ENCODE measurements at places on chromosomes 7 and 10.
A peak's percentile ranks its signal among the peaks of the same experiment; 100 is the strongest.

GRCh38 chr10:129440722-129441316 is 26.2 kb upstream of the MGMT start:
- DNase-seq, result no peak

DNA sequence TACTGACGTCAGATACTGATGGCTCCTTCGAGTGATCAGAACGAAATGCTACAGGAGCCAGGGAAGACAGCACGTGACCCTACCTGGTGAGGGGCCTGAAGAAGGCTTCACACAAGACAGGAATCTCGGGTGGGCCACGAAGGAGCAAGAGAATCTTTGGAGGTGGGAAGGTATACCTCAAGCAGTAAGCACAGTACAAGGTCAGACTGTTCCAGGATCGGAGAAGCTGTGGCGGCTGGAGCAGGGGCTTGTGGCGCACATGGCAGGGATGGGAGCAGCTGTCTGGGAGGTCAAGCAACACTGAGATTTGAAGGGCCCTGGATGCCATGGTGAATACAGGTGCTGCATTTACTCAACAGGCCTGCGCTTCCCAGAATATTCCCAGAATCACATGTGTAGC is 45.4 kb downstream of the C10orf143 start:
- no peak for DNase-seq

GRCh38 chr10:63699785-63700613 is 178.8 kb downstream of the REEP3 start:
- peak; percentile 93 for DNase-seq

DNA sequence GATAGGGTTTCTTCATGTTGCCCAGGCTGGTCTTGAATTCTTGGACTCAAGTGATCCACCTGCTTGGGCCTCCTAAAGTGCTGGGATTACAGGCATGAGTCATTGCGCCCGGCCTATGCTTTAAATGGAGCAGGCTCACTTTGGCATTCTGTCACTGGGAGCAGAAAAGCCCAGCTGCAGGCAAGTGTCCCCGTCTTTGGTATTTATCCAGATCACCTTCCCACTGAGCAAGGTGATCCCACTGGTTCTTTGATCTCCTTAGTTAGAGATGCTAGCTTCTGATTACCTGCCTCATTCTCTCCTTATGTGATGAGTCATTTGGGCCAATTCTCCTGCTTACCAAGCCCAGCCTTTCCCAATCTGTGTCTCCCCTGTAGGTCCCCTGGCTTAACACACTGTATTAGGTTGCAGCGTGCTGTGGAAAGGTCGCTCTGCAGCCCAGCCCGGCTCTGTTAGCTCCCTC is 39.3 kb downstream of the SPDYE5 start:
- DNase-seq, result no peak

DNA sequence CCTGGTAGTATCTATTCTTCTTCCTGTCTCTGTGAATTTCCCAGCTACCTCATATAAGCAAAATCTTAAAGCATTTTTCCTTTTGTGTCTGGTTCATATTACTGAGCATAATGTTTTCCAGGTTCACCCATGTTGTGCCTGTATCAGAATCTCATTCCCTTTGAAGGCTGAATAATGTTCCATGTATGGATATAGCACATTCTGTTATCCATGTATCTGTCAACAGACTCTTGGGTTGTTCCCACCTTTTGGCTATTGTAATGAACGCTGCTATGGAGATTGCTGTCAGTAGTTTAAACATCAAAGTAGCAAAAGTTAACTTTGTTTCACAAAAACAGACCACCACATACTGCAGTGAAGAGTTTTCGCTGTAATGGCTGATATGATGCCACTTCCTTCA is 99.9 kb downstream of the NSUN6 start:
- DNase-seq, result no peak

- DNase-seq, result peak; percentile 16
Observed at GRCh38 chr7:64618785-64619456, 47.0 kb upstream of the ZNF107 start.

DNA sequence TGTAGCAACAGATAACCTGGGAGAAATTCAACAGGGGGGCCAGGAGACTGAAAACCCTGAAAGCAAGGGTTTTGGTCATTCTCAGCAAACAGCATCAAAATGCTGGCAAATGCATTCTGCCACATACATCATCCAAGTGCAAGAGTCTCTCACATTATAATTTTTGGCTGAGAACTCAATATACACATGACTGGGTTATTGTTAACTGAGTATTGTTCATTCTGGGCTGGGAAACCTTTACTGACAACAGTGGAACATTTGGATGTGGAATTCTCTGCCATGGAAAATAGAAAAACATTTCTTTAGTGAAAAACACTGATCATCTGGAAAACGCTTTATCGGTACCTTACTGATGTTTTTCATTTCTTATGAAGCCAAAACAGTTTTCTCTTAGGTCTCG is 73.1 kb upstream of the MET start:
- DNase-seq, result no peak

DNA sequence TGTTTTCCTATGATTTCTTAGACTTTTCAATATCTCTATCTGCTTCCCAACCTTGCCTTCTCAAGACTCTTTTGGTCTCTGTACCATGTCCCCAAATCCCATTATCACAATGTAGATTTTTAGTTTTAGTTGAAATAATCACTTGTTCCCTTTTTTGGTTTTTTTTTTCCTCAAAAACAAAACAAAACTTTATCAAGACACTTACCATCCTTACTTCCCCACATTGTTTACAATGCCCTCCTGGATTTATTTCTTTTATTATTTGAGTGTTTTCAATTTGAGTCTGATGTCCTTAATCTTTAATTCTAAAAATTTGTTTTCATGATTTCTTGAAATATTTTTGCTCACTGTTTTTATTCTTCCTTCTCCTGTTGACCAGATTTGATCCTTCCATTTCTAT is 112.6 kb downstream of the CPED1 start:
- no peak for DNase-seq

DNA sequence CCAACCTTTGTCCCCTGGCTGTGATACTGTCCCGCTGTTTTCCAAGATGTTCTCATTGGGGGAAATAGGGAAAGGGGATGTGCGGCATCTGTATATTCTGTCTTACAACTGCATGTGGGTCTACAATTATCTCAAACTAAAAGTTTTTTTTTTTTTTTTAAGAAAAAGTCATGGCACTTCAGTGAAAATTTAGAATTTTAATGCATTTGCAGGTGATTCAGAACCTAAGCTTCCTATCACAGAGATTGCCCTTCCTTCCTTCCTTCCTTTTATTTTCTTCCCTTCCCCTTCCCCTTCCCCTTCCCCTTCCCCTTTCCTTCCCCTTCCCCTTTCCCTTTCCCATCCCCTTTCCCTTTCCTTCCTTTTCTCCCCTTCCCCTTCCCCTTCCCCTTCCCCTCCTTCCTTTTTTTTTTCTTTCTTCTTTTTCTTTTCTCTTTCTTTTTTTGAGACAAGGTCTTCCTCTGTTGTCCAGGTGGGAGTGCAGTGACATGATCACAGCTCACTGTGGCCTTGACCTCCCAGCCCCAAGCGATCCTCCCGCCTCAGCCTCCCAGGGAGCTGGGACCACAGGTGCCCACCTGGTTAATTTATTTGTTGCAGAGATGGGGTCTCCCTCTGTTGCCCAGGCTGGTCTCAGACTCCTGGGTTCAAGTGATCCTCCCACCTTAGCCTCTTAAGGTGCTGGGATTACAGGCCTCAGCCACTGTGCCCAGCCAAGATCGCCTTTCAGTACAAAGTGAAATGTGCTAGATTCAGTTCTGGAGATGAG is 32.0 kb downstream of the JAKMIP3 start:
- no peak for DNase-seq

DNA sequence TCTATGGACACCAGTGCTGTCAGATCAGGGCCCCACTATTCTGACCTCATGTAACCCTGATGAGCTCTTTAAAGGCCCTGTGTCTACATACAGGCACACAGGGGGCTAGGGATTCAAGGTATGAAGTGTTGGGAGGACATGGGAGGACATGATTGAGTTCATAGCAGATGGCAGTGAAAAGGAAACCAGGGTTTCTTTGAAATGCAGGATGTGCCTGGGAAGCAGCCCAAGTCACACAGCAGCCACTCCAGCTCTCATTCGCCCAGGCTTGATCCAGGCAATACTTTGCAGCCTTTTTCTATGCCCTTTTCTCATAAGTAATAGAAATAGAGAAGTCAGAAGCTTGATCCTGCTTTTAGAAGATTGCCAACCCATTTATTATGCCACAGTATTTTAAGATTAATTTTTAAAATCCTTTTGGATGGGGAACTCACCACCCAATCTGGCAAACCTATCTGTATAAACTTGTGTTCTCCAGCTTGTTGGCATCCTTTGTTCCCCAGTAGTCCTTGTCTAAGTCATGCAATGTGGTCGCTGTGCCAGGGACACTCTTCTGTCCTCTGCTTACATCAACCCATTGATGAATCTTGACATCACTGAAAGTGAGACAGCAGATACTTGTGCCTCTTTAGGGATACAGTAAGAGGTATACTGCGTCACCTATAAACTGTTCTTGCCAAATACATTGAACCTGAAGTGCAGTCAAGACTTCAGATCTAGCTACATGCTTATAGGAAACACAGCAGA is 95.0 kb downstream of the TAF3 start:
- no peak for DNase-seq

GRCh38 chr10:129888784-129889616 is 75.1 kb downstream of the EBF3 start:
- DNase-seq, result no peak

GRCh38 chr10:28878236-28878970 is 201.1 kb downstream of the BAMBI start:
- no peak for DNase-seq

DNA sequence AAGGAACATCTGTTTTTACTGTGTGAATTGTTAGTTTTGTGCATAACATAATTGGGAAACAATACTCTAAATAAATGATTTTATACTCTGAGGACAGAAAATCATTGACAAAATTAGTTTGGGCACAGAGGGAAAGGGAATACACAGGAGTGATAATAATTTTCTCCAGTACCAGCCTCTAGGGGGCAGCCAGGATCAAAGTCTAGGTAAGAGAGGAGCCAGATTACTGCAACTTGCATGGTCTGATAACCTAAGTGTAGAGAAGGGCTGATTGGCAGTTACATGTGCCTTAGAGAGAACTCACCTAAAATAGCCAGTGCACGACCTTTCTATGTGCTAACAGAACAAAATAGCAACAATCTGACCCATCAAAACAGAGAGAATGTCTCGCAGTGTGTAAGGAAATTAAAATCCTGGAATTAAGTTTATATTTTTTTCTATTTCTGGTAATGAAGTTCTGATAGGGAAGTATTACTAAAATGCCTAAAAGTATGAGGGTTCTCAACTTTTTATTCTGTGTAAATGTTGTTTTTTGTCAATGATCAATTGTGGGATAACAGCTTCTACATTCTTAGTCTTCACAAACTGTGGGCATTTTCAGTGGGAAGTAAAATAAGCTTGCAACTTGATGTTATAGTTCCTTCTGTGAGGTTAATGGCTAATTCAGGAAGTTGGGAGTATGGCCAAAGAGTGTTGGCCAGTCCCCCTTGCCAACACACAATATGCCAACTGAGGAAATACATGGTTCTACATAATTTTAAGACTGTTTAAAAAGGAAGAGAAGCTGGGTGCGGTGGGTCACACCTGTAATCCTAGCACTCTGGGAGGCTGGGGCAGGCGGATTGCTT is 66.4 kb downstream of the EXOC6 start:
- DNase-seq, result peak; percentile 11

- DNase-seq, result no peak
Observed at GRCh38 chr7:110170841-110171240, 920.1 kb upstream of the LRRN3 start.

DNA sequence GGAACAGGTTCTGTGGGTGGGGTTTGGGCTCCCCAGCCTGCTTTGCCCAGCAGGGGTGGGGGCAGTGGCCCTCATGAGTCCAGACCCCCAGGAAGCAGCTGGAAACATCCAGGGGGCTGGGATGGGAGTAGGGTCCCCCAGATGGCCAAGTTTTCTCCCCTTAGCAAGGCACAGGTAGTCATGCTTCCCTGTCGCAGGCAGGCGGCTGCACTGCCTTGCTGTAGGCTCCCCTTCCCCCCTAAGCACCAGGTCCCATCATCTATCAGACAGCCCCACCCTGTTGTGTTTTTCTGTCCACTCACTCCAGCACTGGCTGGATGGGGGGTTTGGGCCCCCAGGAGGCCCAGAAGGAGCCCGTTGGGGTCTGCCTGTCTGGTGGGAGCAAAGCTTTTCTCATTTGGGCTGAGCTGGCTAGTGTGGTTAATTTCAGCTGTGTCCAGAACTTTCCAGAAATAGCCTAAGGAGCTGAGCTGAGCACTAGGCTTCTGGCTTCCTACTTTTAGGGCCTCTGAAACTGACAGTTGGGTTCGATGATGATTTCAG is 7.9 kb downstream of the BRI3 start:
- no peak for DNase-seq

- no peak for DNase-seq
Observed at GRCh38 chr10:102597131-102597991, 46.9 kb upstream of the TRIM8 start.

GRCh38 chr10:62471711-62472110 is 97.5 kb downstream of the ZNF365 start:
- no peak for DNase-seq

GRCh38 chr7:24896031-24896501 is 83.9 kb downstream of the OSBPL3 start:
- DNase-seq, result no peak

- DNase-seq, result no peak
Observed at GRCh38 chr10:22341190-22341925, 3.9 kb upstream of the SPAG6 start.

DNA sequence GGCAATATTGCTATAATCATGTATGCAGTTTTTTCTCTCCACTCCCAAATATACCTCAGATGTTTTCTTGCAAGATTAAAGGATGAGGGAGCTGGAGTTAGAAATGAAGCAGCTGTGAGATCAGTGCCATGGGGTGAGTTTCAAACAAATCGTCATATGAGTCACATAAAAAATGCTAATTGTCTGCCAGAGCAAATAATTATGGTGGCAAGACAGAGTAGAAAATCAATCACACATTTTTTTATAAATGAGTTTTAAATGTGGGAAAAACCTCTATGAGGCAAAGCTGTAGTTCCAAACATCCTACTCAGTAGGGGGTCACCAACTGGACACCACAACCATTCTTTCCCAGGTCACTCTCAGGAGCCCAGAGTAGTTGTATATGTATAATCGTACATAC is 55.3 kb downstream of the CH25H start:
- peak; percentile 90 for DNase-seq

- DNase-seq, result no peak
Observed at GRCh38 chr7:36606153-36606975, 117.9 kb downstream of the AOAH start.

DNA sequence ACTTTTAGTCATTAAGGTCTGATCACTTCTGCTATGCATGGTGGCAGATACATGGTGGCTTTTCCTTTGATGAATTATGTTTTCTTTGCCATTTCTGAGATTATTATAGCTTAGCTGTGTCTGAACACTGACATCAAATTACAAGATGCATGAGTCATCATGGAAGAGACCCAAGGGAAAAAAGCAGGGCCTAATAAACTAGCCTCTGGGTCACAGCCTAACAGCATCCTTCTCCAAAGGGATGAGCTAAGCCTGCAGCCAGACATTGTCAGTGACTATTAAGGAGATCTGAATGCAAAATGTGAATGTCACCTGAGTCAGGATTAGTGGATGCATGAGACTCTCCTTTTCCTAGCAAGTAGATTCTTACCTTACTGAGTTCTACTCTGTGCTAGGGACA is 19.1 kb upstream of the OGDHL start:
- no peak for DNase-seq

GRCh38 chr10:30671026-30671616 is 41.6 kb upstream of the LYZL2 start:
- DNase-seq, result peak; percentile 70

- no peak for DNase-seq
Observed at GRCh38 chr7:65475734-65476319, 102.2 kb downstream of the ZNF92 start.
